Esophagus muscularis mucosa (tissue), 4 donors: ENCODE measurements at places on chromosomes 5 and 9. TPM values are rescaled to one million over a fixed set of nuclear protein-coding genes. Genes with fewer than 3 reads are reported as not detected.

Gene MEIKIN
- not detected for total RNA-seq

Gene IL9
- total RNA-seq, result not detected

- no peak for DNase-seq
Measured at GRCh38 chr9:16627967-16628366, 242.5 kb downstream of the BNC2 start.

DNA sequence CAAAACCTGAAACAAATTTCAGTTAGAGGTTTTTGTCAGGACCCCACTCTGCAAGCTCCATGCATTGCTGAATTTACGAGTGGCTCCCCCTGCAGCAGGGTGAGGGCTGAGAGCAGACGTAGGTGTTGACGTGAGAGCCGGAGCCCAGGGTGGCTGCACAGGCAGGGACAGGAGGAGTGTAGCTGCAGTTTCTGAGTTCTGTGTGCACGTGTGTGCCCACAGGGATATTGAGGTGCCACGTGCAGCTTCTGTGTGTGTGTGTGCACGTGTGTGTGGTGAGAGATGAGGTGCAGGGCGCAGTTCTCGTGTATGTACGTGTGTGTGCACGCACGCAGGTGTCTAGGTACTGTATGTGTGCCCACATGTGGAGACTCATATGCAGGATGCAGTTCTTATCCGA, 14.6 kb downstream of the PLEKHG4B start:
- peak; percentile 89 for DNase-seq

- no peak for DNase-seq
Measured at GRCh38 chr5:153974813-153975163, 63.9 kb downstream of the FAM114A2 start.

GRCh38 chr5:180291943-180292831, at the start of gene MAPK9:
MAPK9 (minus strand) TSS chr5:180292083; CDS start chr5:180280561, 11,522 bp downstream.
- DNase-seq, result no peak

DNA sequence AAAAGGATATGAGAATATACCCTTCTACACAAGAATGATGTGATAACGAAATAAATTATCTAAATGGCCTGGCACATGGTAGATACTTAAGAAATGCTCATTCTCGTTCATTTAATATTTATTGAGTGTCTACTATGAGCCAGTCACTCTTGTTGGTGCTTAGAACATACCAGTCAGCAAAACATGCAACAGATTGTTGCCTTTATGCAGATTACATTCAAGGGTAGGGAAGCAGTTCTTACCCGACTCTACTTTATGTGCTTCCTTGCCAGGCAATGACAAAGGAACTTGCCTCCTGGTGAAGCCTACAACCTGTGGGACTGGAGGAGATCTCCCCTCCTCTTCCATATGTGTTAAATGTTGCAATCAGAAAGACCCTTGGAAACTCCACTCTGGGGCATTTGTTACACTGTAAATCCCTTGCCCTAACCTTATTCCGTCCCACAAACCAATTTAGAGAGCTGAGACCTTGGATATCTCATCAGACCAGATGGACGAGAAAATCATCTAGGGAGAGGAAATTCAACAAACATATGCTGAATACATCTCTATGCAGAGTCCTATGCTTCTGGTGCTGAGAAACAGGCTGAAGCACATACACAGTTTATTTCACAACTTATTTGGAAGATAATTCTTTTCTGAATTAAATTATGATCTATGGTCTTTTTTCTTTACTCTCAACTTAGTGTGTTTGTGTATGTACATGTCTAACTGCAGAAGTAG, 128.1 kb upstream of the TRIM32 start:
- no peak for DNase-seq
